Heart left ventricle (tissue), 16 donors: ENCODE measurements at places on chromosomes 11 and 22. TPM values are rescaled to one million over a fixed set of nuclear protein-coding genes. Genes with fewer than 3 reads are reported as not detected.

Gene LRRC10B
- total RNA-seq: 1.1 TPM

Gene RHOD
- total RNA-seq: 149 TPM

Gene NRGN
- 4.1 TPM for total RNA-seq

GRCh38 chr22:47304854-47305253 lies 542.4 kb downstream of the TBC1D22A start:
- no peak for DNase-seq

GRCh38 chr11:104946907-104947306 lies 21.5 kb downstream of the CASP4 start:
- DNase-seq: no peak
